ENCODE measurements at places on chromosomes 2 and 18. TPM values are rescaled to one million over a fixed set of nuclear protein-coding genes. Genes with fewer than 3 reads are reported as not detected.
A peak's percentile ranks its signal among the peaks of the same experiment; 100 is the strongest.

Gene VWC2L
- total RNA-seq, result not detected

Gene TMEM200C
- not detected for total RNA-seq

- H3K4me3 ChIP-seq, result no peak overlapping the region
- H3K27ac ChIP-seq, result no peak overlapping the region
- no peaks in the 10 kb centered on the region for H3K4me1 ChIP-seq
- no peaks in the 10 kb centered on the region for H3K36me3 ChIP-seq
- no peak for DNase-seq
Measured at GRCh38 chr2:236677368-236677767, 107.7 kb downstream of the ACKR3 start.

GRCh38 chr2:191638079-191638801 is 39.7 kb upstream of the NABP1 start:
- no peaks in the 10 kb centered on the region for H3K36me3 ChIP-seq
- H3K27me3 ChIP-seq, result no peaks in the 10 kb centered on the region
- DNase-seq, result no peak
- H3K4me3 ChIP-seq, result peak overlapping the region; percentile 18

DNA sequence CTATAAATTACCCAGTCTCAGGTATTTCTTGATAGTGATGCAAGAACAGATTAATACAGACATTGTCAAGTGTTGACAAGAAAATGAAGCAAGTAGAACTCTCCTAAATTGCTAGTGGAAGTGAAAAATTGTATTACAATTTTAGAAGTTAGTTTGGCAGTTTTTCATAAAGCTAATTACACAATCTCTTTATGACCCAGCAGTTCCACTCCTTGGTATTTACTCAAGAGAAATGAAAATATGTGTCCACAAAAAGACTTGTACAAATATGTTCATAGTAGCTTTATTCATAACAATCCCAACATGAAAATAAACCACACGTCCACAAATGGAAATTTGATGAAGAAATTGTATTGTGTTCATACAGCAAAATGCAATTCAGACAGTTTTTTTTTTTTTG is 49.4 kb downstream of the PDE1A start:
- H3K36me3 ChIP-seq, result no peaks in the 10 kb centered on the region
- no peak for DNase-seq
- H3K4me3 ChIP-seq, result no peak overlapping the region

- DNase-seq, result no peak
- no peak overlapping the region for H3K4me3 ChIP-seq
- no peaks in the 10 kb centered on the region for H3K36me3 ChIP-seq
- H3K27me3 ChIP-seq, result no peaks in the 10 kb centered on the region
Measured at GRCh38 chr2:67436221-67436620, 39.1 kb downstream of the ETAA1 start.

DNA sequence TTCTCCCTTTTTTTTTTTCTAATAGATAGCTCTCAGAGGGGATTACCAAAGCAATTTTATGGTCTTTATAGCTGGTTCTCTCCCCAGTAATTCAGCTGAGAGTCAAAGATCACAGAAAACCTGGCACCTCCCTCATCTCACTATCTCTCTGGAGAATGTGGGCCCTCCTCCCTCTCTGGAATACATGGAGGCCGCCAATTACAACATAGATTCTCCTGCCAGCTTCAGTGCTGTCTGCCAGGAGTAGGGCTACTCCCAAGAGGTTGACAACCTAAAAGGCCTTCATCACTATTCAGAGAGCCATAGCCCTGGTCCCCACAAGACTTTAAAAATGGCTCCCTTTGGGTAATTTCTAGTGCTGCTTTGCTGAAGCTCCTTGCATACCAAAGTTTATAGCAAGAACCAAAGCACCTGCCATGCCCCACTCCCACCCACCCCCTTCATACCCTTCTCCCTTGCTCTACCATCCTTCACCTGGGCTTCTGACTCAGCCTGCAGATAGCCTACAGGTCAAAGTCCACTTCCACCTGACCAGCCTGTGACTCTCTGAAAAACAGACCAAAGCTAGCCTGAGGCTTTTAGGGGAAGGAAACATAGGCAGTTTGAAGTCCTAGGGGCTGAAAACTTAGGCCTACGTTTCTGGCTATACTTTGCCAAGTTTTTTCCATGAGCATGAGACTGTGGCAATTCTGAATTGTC is 472.3 kb downstream of the TNS1 start:
- H3K4me1 ChIP-seq, result no peaks in the 10 kb centered on the region
- DNase-seq, result no peak
- no peaks in the 10 kb centered on the region for H3K27me3 ChIP-seq
- H3K27ac ChIP-seq, result no peak overlapping the region
- no peaks in the 10 kb centered on the region for H3K36me3 ChIP-seq

All from T-cell (primary cell).